Kidney tubule cell (primary cell): ENCODE measurements at places on chromosomes 13 and 19.

GRCh38 chr13:72886272-72887067 is 104.5 kb downstream of the PIBF1 start:
- DNase-seq, result no peak

DNA sequence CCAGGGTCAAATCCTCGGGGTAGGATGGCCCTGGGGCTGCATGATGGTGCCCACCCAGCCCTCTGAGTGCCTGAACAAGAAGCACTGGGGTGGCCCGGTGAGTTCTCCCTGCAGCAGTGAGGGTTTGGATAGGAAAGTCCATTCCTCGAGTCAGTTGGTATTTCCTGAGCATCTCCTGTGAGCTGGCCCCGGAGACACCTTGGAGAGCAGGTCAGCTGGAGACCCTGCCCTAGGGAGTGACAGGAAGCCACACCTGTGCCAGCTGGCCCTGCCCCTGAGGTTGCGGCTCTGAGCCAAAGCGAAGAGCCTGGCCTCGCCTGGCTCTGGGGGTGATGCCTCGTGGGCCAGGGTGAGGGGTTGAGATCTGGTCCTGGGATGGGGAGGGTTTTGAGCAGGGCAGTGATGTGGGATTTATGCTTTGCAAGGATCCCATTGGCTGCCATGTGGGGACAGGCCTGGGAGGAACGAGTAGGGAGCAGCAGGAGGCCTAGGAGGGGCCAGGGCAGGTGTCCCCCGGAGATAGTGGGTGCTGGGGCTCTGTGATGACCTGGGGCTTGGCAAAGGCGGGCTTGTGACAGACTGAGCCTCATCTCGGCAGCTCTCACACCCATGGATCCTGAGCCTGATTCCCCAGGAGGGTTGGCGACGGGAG is 16.0 kb downstream of the CRTC1 start:
- no peak for DNase-seq

- DNase-seq, result no peak
Measured at GRCh38 chr13:98172590-98173422, 4.3 kb downstream of the RNF113B start.

DNA sequence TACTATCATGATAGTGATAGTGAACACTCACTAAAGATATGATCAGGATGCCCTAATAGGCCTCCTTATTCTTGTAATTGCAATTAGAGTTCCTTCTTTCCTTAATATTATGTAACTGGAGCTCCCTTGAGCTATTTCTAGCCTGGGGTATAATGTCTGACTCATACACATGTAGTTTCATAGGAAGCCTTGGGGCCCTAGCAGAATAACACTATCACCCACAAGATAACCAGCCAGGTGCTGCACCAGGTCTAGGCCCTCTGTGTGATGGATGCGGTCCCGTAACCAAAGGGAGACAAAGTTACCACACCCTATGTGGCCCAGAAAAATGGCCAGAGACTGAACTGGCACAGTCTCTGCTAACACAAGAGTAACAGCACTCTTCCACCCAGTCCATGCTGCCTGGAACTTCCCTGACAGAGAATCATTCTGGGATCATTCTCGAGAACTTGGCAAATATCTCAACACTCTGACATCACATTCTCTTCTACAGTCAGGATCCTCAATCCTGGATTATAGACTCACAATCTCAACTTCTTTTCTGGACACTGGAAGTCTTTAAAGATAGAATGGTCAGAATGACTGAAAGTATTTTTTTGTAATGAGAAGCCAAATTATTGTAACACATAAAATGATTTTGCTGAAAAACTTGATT is 32.6 kb upstream of the IGFL4 start:
- no peak for DNase-seq

DNA sequence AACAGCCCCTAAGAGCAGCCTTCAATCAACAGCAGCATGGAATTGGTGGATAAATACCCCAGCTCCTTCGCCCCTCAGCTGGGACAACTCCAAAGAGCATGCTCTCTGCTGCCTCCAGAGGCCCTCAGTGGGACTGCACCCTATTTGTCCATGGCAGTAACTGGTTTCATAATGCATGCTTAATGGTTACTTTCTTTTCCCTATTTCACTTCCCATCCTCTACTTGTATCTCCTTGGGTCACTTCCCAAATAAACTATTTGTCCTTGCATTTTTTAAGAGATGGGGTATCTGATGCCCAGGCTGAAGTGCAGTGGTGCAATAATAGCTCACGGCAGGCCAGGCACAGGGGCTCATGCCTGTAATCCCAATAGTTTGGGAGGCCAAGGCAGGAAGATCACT is 13.5 kb upstream of the TPM4 start:
- peak; percentile 43 for DNase-seq

DNA sequence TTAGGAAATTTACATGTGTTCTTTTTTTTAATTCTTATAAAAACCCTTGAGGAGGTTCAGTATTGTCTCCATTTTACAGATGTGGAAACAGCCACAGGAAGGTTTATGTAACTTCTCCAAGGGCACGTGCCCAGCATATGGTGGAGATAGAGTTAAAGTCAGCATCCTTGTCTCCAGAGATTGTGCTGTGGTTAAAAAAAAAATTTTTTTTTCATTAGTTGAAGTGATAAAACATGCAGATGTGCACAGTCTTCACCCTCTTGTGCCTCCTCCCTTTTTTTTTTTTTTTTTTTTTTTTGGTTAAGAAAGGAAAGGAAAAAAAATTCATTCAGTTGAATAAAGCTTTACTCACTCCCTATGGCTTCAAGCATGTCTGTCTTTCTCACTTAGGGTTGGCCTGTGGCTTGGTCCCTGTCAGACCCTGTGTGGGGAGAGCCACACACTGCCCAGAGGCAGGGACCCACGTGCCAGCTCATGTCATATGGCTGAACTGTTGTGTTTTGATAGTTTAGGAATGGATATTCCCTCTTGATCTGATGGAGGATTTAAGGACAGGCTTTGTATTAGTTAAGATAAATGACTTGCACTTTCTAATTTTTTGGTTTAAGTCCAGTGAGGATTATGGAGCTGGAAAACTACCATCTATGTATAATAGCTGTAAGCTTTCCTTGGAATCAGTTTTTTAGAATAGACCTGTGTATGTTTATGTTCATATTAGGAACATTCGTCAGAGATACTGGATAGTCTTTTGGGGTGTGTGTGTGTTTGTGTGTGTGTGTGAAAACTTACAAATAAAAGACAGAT is 19.3 kb downstream of the RNASEH2B start:
- DNase-seq, result no peak

GRCh38 chr13:84303035-84303434 is 420.8 kb upstream of the SLITRK1 start:
- no peak for DNase-seq

DNA sequence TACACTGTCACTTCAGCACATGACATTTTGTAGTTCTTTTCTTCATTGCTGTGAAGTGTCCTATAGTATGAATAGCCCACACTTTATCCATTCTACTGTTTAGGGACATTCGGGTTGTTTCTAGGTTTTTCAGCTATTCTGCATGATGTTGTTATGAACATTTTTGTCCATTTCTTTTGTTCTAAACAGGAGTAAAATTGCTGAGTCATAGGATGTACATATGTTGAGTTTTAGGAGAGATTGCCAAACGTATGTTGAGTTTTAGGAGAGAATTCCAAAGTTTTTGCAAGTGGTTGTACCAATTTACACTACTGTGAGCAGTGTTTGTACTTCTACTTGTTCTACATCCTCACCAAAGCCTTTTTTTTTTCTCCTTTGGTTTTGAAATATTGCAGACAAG is 115.0 kb downstream of the MTUS2 start:
- DNase-seq, result no peak

- no peak for DNase-seq
Measured at GRCh38 chr13:84418041-84418440, 535.8 kb upstream of the SLITRK1 start.

DNA sequence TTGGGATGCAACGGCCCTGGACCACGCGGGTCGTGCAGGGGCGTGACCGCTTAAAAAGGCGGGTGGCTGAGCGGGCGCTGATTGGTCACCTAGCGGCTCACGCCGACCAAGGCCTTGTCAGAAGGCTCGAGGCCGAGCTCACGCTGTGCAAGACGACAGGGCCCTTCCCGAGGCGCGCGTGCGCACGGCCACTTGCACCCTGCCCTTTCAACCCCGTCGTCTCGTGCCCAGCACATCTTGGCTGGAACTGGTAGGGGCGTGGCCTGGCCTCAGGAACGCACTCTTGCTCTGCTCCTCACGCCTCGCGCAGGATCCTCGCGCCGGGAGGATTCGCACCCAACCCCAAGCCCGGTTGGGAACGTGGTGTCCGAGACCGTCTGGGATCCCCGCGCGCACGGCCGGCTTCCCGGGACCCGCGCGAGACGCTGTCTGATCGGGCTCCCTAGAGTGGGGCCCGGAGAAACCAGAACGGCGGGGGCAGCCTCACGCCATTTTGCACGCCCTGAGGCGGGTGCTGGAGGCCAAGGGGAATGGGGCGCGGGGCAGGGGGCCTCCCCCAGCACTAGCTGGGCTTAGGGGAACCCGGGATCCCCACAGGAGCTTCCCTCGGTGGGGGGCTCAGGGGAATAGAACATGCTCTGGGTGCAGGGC is at the start of gene MEIOSIN:
MEIOSIN (plus strand) TSS at position 280 of the 651 bp plus-strand sequence. CDS start 1,938 bp downstream, outside the sequence.
- DNase-seq, result no peak

GRCh38 chr19:813219-814151 is 8.3 kb downstream of the PLPPR3 start:
- no peak for DNase-seq

DNA sequence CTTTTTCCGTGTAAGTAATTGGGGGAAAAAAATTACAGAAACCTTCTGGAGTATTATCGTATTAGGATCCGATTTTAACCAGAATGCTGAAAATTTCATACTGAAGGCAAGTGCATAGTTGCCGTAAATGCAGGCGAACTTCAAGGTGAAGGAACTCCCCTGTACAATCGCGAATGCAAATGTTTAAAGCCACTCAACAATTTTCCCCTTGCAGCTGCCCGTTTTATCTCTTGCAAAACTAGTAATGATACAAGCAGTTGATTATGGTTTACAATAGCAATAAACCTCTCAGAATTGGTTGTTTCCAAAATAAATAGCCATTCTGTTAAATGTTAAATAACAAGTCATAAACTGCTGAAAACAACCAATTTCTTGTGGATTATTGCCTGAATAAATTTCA is 105.7 kb downstream of the DNAJC15 start:
- no peak for DNase-seq

- peak; percentile 78 for DNase-seq
Measured at GRCh38 chr19:40718774-40719391, 2.0 kb downstream of the ITPKC start.

DNA sequence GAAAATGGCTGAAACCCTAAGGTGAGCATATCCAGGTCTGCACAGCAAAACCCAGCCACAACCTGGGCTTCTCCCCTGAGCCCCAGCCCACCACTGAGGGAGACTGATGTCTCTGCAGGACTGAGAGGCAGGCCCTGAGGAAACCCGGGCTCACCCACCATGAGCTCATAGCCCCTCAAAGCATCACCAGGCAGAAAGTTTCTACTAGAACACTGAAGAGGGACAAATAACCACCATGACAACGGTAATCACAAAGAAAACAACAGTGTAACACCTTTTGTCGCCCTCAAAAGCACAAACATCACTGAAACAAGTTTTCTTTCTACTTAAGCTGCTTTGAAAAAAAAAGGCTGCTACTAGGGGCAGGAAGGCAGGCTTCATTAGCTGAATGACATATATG is 29.8 kb downstream of the TSHZ3 start:
- no peak for DNase-seq

GRCh38 chr19:10353793-10354391 is 14.5 kb upstream of the ICAM3 start:
- peak; percentile 50 for DNase-seq

DNA sequence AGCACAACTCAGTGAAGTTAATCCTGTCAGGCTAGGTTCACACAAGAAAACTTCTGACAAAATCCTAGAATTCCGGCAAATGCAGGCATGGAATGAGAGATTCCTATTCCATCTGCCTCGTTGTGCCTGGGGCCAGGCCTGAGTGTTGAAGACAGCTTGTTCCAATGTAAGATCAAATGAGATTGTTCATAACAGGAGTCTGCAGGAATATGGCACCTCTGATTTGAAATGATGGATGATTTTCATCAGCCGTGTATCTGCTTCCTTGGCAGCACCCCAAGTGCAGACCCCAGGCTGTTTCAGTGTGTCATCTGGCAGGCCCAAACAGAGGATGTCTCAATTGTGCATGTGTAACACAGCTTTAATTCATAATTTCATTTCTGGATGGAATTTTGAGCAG is 35.3 kb upstream of the SACS start:
- no peak for DNase-seq

DNA sequence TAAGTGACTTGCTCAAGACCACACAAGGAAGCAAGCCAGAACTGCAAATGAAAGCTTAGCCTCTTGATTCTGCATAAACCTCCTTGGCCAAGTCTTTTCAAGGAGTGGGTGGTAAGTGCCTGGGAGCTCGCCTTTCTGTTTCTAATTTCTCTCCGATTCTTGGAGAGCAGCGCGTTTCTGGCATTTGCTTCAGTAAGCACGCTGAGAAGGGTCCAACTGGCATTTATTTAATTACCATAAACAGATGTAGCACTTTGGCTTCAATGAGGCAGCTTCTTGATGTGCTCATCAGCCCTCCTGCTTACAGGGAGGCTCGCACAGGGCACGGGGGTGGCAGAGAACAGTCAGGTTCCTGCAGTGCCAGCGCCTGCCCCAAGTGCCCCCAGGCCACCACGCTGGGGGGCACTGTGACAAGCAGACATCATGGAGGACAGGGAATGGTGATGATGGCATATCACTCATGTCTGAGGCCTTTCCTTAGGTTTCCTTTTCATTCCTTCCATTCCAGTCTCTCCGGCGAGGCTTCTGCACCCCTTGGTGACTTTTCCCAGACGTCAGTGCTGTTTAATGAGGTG is 13.3 kb downstream of the SIAH3 start:
- DNase-seq, result no peak

GRCh38 chr13:76000131-76000530 is 364.0 kb downstream of the LMO7 start:
- DNase-seq, result no peak

DNA sequence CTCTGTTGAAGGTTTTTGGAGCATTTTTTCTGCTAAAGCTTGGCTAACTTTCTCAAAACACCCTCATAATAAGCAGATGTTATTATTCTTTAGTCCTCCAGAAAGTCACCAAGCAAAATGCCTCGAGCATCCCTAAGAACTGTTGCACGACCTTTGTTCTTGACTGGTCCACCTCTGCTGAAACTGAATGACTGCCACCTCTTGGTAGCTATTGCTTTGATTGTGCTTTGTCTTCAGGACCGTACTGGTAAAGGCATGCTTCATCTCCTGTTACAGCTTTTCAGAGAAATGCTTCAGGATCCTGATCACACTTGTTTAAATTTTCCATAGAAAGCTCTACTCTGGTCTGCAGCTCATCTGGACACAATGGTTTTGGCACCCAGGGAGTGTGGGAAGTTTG is 254.8 kb downstream of the DCT start:
- DNase-seq, result no peak

DNA sequence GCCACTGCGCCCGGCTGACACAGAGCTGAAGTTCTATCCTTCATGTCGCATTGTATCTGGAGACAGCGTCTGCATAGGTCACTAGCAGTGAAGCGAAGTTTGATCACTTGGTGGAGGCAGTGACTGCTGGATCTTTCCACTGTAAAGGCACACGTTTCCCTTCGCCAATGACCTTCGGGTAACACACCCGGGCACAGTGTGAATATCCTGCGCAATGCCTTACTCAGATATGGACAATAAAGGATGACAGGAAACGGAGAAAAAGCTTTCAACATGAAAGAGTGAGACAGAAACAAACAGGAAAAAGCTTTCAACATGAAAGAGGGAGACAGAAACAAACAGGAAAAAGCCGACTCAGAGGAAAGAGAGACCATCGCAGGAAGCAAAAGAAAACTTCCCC is 17.1 kb downstream of the ARL11 start:
- no peak for DNase-seq

GRCh38 chr13:99893567-99893966 is 78.0 kb downstream of the ZIC5 start:
- DNase-seq, result no peak
